ENCODE measurements at places on chromosomes 3 and 15.

DNA sequence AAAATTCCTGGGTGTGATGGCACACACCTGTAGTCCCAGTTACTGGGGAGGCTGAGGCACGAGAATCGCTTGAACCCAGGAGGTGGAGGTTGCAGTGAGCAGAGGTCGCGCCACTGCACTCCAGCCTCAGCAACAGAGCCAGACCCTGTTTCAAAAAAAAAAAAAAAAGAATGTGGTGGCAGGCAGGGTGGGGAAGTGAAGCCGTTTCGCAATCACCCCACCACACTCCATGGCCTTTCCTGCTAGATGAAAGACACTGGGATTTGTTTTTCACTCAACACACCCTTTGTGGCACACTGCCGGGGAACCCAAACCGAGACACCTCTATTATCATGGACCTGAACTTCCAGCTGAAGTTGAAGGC is 172.4 kb upstream of the IQSEC1 start:
- DNase-seq = no peak

- no peak for DNase-seq
Measured at GRCh38 chr3:189568961-189569360, 62.2 kb upstream of the TP63 start.

GRCh38 chr3:67964596-67964995 is 310.2 kb upstream of the SUCLG2 start:
- DNase-seq = no peak

DNA sequence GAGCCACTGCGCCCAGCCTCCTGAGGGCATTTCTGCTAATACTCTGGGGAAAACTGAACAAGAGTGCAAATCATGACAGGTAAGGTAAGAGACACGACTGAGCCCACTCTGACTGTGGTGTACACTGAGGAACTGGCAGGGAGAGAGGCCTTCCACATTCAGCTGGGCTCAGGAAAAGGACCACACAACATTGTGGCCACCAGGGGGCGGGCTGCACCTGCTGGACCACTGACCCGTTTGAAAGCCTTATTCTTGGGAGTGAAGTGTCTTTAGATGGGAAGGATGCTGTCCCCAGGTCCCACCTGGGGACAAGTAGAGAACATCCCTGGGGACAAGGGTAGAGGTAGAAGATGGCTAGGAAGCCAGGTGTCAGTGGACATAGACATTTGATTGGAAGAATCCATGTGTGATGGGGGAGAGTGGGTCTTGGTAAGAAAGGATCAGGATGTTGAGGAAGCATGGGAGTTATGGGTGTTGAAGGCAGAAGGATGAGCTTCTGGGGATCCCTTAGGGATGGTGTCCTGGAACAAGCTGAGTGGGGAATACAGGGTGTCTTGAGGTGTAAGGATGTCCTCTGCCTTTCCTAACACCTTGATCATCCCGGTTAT is 6.2 kb upstream of the CTDSPL start:
- DNase-seq = peak; percentile 57

GRCh38 chr15:71810256-71811035 is at the start of gene NR2E3:
NR2E3 (plus strand) TSS chr15:71810554; CDS start chr15:71810744, 190 bp downstream.
- no peak for DNase-seq

GRCh38 chr15:91407269-91407889 is 307.3 kb downstream of the SV2B start:
- no peak for DNase-seq
